ENCODE measurements at places on chromosomes 16 and 17. TPM values are rescaled to one million over a fixed set of nuclear protein-coding genes. Genes with fewer than 3 reads are reported as not detected.

DNA sequence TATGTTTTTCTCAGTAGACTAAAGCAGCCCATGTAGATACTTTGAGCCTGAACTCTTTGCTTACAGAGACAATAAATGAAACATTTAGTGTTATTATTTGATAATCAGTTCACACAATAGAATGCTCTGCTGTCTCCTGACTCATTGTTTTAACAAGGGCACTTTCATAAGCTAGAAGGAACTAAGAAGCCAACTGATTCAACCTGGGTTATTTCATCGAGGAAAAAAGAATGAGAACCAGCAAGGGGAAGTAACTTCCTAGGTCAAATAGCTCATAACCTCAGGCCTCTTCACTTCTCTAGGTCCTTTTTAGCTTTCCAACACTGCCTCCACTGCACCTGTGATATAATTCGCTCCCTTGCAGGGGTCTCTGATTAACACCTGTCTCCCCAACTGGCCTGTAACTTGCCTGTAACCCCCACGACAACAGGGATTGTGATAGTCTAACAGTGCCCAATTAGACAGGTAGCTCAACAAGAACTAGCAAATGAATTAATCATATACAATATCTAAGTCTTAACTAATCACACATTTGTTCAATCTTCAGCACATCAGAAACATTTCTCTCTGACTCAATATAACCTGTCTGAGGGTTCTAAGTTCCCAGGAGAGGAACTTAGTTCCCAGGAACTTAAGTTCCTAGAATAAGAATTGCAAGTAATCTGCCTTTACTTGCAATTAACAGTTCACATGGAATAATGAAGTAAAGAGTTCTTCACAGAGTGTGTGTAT is 34.8 kb downstream of the RFFL start:
- DNase-seq, result no peak

GRCh38 chr16:20397468-20398074 is 7.0 kb downstream of the PDILT start:
- DNase-seq, result no peak

The OTOA gene
- not detected for polyA plus RNA-seq

The TMC7 gene
- polyA plus RNA-seq, result 1.1 TPM

DNA sequence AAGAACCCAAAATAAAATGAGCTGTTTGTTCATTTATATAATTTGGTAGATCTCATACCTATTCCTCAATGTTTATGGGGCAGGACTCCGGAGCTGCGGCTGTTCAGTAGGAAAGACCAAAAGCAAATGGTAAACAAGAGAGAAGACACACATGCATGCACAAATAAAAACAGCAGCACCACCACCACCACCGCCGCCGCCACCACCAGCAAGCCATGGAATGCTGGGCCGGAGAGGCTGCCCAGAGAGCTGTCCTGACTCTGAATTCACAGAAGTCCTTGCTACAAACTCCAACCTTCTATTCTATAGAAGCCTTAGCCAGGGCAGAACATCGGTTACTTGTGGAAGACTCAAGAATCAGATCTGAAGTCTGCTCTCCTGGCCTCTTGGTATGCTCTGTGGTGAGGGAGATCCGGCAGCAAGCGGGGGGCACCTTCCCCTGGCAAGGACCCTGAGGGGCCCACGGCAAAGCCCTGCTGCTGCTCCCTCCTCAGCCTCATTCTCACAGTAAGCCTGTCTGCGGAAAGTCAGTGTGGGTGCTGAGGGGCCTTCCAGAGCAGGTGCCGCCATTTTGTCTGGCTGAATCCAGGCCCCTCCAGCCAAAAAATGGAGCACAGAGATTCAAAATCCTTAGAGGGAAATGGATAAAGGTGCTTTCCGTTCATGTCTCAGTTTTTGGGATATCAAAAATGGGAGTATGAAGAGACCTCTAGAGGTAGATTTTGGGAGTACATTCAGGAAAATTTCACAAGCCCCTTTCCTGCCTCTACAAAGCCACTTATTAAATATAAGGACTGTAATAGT is 6.4 kb upstream of the FOXJ1 start:
- no peak for DNase-seq

DNA sequence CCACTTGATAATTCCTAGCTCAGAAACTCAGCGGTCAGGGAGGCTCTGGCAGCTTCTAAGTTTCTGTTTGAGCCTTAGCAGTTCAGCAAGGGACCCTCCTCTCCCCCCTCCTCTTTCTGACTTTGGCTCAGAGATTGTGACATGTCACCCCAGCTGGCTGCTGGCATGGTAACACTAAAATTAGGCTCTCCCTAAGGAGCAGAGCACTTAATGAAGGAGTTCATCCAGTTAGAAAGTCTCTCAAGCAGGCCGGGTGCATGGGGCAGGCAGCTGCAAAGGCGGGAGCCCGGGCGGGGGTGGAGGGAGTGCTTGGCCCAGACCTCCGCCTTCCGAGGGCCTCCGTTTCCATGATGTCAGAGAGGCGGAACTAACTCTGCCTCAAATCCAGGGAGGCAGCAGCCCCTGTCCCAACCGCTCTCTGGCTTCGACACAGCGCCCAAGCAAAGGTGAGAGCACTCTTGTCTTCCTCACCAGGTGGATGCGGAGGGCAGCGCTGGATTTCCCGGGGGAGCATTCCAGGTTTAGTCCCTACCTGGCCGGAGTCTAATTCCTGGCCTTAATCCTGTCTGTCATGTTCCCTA is 128.0 kb upstream of the PLCG2 start:
- peak; percentile 84 for DNase-seq

- DNase-seq, result no peak
These were observed 67.5 kb downstream of the IQCK start for GRCh38 chr16:19785512-19786130.

The ADAP2 gene
- polyA plus RNA-seq, result 3.5 TPM

DNA sequence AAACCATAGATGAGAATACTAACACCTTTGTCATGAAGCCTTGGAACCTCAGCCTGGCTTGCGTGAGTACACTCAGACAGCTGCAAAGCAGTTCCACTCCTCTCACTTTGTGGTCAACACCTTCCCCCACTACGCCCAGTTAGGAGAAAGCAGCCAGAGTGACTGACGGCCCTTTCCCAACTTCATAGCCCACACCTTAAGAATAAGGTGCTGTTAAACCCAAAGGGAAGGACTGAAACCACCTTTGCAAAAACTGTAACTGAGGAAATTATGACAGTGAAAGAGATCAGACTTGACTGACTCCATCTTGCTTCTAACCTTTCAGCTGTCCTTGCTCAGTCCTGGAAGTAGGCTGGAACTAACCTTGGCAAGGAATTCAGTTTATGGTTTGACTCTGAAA is 13.7 kb downstream of the N4BP1 start:
- DNase-seq, result no peak

GRCh38 chr17:49434821-49435670 is 20.4 kb upstream of the PHB1 start:
- peak; percentile 19 for DNase-seq

The NACA2 gene
- polyA plus RNA-seq, result not detected

- no peak for DNase-seq
These were observed 22.8 kb downstream of the FAM117A start for GRCh38 chr17:49741009-49741691.

- no peak for DNase-seq
These were observed 3.4 kb upstream of the ENGASE start for GRCh38 chr17:79071161-79071740.

GRCh38 chr17:43588664-43589435 is 42.7 kb upstream of the ETV4 start:
- peak; percentile 32 for DNase-seq

DNA sequence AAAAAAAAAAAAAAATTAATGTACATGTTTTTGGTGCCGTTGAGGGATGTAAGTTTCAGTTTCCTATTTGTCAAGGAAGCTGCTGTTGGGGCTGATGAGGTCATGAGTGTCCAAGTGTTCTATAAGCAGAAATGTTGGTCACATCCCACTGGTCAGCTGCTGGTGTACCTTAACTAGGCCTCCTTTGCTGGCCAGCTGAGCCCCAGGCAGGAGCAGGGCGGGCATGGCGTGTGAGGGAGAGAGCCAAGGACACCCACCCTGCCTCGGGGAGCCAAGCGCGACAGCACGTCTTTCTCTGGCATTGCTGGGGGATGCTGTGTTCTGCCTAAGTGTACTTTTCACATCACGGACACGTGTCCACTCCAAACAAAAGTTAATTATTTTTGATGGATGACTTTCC is 108.1 kb upstream of the CDC42EP4 start:
- no peak for DNase-seq

The NR1D1 gene
- polyA plus RNA-seq, result 6.1 TPM

DNA sequence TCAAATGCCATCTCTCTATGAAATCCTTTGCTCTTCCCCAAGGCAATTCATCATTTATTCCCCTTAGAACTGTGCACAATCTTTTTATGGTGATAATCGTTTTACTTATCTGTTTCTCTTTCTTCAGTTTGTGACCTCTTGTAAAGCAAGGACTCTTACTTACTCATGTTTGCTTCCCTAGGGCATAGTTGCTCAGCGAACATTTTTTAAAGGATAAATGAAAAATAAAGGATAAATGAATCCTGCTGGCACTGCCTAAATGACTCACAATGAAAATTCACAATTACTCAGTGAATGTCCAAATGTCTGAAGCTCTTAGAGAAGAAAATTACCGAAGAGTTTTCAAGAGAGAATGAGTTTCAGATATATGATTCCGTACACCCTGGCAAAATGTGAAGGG is 671.7 kb downstream of the CDH11 start:
- no peak for DNase-seq

DNA sequence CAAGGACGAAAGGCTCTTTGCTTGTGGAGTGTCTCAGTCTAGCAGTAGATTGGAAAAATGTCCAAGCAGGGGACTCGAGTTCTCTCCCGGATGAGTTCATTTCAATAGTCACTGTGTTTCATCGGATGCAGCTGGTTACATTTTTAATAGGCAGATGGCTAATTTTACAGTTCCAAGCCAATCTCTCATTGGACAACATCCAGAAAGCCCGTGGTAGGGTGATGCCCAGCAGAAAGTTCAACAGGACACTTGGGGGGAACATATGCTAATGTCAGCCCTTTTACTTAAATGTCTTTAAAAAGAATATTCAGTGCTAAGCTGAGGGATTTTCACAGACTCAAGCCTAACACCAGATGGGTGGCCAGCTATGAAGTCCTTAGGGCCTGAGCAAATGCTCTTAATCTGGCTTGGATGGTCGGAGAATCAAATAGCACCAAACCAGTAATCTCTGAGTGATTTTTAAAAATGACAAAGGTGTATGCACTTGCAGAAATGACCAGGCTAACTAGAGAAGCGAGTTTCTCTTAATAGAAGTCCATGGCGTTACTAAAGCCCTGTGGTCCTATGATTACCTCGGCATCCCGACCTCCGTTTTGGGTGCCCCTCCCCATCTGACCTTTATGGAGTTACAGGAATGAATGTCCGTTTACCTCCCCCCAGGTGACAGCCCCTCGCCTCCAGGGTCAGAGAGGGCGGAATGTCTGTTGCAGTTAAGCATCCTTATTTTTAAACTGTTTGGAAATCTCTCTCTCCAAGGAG is 289.2 kb upstream of the SALL1 start:
- no peak for DNase-seq

GRCh38 chr17:55466671-55467070 is 44.6 kb downstream of the SMIM36 start:
- DNase-seq, result no peak

DNA sequence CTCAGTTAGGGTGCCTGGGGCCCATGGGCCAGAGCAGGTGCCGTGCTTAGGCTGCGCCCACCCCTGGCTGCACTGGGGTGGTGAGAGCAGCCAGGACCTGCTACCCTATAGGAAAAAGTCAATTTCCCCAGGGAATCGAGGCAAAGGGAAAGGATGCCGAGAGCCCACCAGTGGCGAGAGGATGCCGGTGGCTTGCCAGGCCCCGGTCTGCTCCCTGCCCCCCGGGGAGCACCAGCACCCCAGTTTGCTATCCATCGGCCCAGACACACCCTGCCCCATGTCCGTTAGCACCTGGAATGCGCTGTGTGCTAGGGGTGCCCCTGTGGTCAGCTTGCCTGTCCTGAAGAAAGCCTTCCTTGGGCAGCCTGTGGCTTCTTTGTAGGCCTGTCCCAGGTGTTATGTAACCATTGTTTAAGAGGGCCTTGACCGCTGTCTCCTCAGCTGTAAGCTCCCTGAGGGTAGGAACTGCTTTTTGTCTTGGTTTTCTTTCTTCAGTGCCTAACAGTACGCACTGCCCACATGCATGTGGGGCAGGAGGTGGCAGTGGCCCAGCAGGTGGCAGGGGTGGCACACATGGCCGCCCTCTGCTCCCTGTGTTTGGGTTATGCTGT is 40.8 kb downstream of the NT5M start:
- DNase-seq, result no peak

The FOXF1 gene
- 0.04 TPM for polyA plus RNA-seq

The TRIM72 gene
- polyA plus RNA-seq, result 1.2 TPM

- DNase-seq, result no peak
These were observed 275.0 kb upstream of the CDH5 start for GRCh38 chr16:66091471-66091891.

DNA sequence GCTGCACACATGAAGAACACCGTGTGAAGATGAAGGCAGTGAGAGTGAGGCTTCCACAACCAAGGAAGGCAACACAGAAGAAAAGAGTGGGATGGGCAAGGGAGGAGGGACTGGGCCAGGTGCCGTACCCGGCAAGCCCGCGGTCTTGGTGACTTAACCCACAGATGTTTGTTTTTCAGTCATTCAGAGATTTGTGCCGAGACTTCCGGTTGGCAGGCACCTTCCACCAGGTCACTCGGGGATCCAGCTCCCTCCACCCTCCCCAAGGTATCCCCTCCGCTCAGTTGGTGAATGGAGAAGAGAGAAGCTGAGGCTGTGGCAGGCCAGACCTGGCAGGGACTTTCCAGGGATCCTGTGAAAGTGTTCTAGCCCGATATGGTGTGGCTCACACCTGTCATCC is 4.9 kb upstream of the KREMEN2 start:
- no peak for DNase-seq

DNA sequence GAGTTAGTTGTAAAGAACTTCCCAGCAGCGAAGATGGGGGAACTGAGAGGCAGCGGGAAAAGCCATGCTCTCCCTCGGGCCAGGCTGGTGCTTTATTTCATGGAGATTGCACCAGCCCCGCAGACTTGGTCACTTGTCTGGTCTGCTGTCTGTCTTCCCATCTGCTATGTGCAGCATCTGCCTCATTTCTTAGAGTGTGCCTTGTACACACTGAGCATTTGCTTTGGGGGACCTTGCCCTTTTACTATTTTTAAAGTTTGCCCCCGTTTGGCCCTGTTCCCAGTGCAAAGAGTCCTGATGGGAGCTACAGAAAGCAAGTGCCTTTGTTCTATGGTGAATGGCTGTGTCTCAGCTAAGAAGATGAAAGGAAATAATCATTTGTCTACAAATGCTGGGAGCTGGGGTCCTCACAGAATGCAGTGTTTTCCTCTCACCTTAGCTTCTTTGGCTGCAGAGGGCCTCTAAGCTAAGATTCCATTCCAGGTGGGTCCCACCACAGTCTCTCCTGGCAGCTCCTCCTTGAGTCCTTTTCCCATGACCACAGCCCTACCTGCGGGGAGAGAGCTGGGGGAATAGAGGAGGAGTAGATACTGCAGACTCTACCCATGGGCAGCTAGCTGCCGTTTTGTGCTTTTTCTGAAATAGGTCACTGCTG is 25.1 kb upstream of the CNOT1 start:
- no peak for DNase-seq

The TBX21 gene
- 0.15 TPM for polyA plus RNA-seq

The EFNB3 gene
- polyA plus RNA-seq, result 0.43 TPM

DNA sequence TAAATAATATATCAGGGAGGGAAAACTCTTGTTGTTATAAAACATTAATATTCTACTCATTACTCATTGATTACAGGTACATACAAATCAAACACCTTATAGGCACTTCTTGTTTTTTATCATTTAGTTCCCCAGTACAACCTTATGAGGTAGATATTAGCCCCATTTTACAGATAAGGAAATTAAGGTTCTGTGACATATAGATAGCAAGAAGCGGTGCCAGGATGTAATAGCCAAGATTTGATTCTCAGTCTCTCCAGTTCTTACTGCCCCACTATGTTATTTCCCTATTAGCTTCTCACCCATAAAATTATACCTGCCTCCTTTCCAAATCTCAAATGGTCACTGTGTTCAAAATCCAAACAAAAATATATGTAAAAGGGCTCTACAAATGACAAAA is 36.9 kb downstream of the CMTM3 start:
- no peak for DNase-seq

Measured in heart left ventricle (tissue), 16 donors.